GM06990 (cell line): ENCODE measurements at places on chromosomes 2 and 18.

DNA sequence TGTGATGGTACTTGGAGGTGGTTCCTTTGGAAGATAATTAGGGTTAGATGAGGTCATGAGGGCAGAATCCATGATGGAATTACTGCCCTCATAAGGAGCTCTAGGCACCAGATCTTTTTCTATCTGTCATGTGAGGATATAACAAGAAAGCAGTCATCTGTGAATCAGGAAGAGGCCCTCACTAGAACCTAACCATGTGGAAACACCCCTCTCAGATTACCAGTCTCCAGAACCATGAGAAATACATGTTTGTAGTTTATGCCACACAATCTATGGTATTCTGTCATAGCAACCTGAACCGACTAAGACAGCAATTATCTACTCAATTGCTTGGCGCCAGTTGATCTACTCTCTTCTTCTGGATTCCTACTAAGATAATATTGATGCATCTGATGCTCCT is 2.4 kb upstream of the SERPINB10 start:
- no peak for DNase-seq

- DNase-seq = no peak
Measured at GRCh38 chr2:46695283-46695682, 215.9 kb downstream of the TMEM247 start.

DNA sequence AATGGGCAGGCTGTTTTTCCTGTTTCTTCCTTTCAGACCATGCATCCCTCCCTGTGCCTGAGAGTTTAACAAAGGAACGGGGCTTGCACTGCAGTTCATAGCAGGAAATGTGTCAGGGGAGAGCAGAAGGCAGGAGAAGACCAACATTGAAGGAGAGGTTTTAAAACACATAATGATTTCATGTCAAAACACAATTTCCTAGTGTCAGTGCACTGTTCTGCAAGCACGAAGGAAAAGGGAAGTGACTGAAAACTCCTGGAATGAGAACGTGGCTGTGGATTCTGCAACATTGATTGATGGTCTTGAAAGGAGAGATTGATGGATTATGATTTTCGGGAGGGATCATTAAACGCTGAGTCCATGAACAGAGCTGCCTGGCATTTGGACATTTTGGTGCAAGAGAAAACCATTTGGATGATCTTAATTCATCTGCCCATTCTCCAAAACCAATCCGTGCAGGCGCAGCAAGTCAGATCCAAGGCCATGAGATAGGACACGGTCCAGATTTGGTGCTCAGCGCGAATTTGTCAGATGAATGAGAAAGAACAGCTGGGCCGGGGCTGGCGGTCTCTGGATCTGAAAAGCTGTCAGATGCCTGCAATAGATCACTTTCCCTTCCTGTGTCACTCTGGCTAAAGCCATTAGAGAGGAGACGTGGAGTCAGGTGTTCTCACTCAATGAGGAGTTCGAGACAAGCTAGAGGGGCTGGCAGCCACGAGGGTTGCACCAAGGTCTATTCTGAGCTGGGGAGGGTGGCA is 38.4 kb downstream of the C1QL2 start:
- DNase-seq = no peak

GRCh38 chr2:30514848-30515435 is 67.9 kb downstream of the LCLAT1 start:
- no peak for DNase-seq

DNA sequence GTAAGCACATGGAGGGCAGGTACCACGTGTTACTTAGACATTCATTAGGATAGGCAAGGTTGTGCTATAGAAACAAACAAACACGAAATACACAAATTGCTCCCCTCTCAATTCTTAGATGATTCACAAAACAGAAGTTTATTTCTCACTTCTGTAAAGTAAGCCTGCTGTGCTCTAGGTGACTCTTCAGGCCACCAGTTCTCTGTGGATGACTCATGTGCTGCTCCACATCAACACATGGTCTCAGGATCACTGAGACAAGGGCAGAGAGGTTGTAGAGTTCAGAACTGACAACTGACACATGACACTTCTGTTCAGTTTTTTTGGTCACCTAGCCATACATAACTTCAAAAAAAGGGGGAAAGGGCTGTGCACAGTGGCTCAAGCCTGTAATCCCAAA is 70.6 kb downstream of the DAW1 start:
- no peak for DNase-seq

DNA sequence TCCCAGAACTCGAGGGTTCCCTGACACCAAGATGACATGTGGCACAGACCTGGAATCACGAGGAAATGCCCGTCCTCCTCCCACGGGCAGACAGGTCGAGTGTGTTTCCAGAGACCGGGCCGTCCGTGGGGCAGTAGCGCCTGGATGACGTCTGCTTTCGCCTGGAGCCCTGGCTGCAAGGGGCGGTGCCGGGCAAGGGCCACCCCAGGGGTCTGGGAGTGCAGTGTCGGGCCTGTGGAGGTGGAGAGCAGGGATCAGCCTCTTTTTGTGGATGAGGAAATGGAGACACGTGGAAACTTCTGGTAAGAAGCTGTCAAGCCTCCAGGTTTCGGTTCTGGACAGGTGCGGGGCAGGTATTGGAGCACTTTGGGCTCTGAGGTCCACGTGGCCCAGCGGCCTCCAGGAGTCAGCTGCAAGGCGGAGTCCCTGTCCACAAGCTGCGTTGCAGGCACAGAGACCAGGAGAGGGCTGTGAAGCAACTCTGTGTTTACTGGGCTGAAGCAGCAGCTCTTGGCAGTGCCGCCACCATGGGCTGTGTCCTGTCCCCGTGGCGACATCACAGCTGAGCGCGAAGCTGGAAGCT is 25.6 kb downstream of the NFATC1 start:
- no peak for DNase-seq

- DNase-seq = no peak
Measured at GRCh38 chr2:68040078-68040477, 22.7 kb downstream of the C1D start.

DNA sequence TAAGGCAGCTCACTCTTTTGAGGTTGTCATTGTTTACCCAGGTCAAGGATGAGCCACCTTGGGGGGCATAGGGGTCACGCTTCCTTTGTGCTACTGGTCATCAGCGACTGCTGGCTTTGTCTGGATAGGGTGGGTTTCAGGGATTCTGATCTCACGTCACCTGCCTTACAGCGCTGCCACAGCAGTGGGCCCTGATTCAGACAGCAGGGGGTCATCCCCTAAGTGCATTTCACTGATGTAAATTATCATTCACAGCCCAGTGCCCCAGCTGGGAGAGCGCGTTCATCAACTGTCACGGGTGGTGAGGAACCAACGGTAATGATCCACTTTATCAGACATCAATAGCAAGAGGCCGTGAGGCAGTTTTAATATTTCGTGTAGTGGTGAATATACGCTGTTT is 291.2 kb downstream of the NEDD4L start:
- no peak for DNase-seq

GRCh38 chr2:174765576-174765975 is 1.3 kb upstream of the CHRNA1 start:
- DNase-seq = no peak

GRCh38 chr2:43737097-43737854 is 36.6 kb upstream of the DYNC2LI1 start:
- no peak for DNase-seq

GRCh38 chr2:47129191-47129706 is 25.9 kb downstream of the STPG4 start:
- DNase-seq = no peak

DNA sequence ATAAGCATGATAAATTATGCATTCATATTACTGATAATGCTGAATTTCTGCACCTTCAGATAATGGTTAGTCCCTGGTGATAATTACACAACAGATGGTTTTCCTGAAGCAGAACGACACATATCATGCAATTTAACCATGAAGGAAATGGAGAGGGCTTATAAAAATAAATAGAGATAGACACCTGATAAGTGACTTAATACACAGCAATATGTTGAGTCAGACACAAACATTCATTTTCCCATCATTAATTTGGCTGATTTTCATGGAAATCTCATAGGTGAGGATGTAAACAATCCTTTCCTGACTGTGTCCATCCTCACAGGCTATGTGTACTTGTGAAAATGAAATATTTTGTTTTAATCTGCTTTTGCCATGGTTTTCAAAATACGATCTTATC is 36.9 kb upstream of the DSEL start:
- no peak for DNase-seq

DNA sequence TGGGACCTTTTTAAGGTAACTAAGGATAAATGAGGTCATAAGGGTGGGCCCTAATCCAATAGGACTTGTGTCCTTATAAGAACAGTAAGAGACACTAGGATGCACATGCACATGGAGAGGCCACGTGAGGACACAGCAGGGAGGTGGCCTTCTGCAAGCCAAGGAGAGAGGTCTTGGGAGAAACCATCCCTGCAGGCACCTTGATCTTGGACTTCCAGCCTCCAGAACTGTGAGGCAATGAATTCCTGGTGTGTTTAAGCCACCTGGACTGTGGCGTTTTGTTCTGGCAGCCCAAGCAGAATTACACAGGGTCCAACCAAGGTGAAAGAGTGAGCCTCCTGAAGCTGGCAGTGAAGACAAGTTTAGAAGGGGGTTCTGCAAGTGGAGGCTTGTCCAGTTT is 89.6 kb upstream of the IL1R2 start:
- no peak for DNase-seq

- no peak for DNase-seq
Measured at GRCh38 chr2:207698301-207698700, 13.1 kb upstream of the CCNYL1 start.

DNA sequence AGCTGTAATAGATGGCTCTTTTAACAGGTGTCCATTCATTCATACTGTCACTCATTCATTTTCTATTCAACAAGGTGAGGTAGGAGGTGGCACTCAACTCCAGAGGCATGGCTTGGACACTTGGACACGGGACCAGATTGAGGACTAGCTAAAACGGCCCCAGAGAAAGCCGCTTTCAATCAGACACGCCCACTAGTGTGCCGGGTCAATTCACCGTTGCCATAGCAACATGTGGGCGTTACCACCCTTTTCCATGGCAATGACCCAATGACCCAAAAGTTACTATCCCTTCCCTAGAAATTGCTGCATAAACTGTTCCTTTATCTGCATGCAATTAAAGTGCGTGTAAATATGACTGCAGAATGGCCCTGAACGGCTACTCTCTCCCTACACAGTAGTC is 49.2 kb upstream of the LGALSL start:
- no peak for DNase-seq
